Motor neuron (in vitro differentiated cells): ENCODE measurements at places on chromosomes 16 and 17. TPM values are rescaled to one million over a fixed set of nuclear protein-coding genes. Genes with fewer than 3 reads are reported as not detected.

GRCh38 chr16:15856901-15857698 is at the start of gene MYH11:
Gene MYH11, minus strand, starts transcription at chr16:15857028. Its CDS starts 18,776 bp downstream, at chr16:15838252.
- no peak for ATAC-seq

GRCh38 chr16:75188832-75189477 is 18.0 kb downstream of the CTRB2 start:
- ATAC-seq, result no peak

GRCh38 chr17:72515291-72516065 is 394.7 kb downstream of the SOX9 start:
- no peak for ATAC-seq

- no peak for ATAC-seq
Measured at GRCh38 chr17:71530248-71530647, 590.6 kb upstream of the SOX9 start.

DNA sequence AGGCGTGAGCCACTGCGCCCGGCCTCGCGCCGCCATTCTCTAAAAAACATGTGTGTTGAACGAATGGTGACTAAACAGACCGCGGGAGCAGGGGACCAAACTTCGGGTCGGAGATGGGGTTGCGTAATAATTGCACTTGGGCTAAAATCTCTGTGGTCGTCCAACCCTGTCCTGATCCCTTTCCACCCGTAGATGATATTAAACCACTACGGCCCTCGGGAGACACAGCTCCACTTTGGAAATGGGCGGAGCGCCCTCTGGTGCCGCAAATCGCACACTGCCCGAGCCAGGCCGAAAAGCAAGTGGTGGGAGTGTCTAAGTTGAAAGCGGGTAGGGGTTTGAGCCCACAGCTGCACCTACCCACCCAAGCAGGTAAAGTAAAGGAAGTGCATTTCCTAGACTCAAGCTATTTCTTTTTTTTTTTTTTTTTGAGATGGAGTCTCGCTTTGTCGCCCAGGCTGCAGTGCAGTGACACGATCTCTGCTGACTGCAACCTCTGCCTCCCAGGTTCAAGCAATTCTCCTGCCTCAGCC is 17.0 kb downstream of the CAVIN1 start:
- peak; percentile 46 for ATAC-seq

- ATAC-seq, result no peak
Measured at GRCh38 chr17:21843318-21843865, 151.1 kb downstream of the KCNJ18 start.

DNA sequence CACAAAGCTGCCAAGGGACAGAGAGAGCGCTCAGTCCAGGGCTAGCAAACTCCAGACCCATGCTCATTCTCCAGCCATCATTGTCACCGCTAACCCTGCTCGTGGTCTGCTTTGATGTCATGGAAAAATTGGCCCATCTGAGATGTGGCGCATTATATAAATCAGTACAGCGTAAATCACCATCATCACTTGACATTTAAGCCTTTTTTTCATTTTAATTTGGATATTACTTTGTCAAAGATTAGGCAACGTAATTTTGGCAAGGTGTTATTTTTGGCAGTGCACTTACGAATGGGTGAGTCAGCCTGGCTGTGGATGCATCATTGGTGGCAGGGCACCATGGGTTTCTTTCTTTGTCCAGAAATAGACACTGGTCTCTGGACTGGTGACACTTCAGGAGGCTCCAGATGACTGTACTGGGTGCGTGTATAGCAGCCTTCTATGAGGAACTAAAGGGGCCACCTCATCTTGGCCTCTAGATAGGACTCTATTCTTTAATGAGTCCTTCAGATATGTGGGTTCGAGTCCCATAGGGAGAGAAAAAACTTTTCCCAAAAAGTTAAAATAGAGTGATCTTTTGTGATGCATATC is 166.3 kb downstream of the MSI2 start:
- ATAC-seq, result no peak

GRCh38 chr16:58493756-58494431 is 6.0 kb upstream of the NDRG4 start:
- ATAC-seq, result no peak

- ATAC-seq, result peak; percentile 64
Measured at GRCh38 chr17:29179232-29180033, 765 bp downstream of the MYO18A start.

- ATAC-seq, result no peak
Measured at GRCh38 chr17:29504711-29505110, 62.1 kb downstream of the ABHD15 start.

DNA sequence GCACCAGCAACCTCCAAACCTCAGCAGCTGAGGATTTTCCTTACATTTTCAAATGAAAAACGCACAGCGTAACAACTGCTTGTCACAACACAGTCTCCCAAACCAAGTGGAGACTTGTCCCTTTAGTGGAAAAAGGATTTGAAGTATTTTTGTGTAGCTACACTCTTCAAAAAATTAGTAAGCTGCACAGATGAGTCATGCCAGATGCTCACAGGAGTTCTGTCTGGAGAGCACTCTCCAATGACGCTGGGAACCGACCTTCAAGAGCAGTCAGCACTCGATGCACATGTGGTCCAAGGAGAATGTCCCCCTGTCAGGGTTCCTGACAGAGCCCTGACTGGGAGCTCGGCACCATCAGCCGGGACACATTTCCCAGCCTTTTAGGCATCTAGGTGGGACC is 39.8 kb downstream of the MAP1LC3B start:
- ATAC-seq, result no peak

DNA sequence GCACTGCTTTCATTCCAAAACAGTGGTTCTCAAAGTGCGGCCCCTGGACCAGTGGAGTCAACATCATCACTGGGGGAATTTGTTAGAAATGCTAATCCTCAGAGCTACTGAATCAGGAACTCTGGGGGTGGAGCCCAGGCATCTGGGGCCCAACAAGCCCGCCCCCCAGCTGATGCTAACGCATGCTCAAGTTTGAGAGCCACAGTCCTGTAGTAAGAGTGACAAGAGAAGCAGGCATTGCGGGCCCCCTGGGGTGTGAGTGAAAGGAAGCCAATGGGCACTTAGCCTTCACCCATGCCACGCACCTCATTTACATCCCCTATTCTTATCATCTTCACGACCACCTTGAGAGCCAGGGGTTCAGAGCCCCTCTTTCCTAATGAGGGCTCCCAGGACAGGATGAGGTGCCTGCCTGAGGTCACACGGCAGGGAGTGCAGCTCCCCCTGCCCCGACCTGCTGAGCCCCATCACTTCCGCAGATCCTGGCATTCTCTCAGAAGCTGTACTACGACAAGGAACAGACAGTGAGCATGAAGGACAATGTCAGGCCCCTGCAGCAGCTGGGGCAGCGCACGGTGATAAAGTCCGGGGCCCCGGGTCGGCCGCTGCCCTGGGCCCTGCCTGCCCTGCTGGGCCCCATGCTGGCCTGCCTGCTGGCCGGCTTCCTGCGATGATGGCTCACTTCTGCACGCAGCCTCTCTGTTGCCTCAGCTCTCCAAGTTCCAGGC is 9.1 kb downstream of the CA4 start:
- ATAC-seq, result no peak

- ATAC-seq, result no peak
Measured at GRCh38 chr17:75518201-75518600, 1.9 kb downstream of the TSEN54 start.

DNA sequence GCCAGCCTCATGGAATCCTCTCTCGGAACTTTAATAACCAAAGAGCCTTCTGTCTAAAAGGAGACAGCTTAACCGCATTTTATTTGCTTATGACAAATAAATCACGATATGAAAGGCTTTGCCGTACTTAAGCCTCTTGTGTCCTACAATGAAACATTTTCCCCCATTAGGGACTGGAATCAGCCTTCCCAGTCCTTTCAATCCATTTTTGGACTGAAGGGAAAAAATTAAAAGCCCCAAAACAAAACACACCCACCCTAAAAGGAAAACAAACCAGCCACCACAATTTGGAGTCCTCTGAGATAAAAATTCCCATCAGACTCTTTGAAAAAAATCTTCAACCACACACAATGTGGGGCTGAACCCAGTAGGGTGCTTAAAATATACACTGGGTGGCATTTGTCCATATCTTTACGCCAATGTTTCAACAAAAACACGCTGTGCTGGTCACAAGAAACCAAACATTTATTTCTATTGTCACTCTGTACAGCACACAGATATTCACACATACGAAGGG is 3.0 kb downstream of the HOXB4 start:
- ATAC-seq, result no peak

The SMG1 gene
- total RNA-seq, result 42.8 and 61.3 TPM in 2 replicates

The SLC35G6 gene
- 0.50 and 0.73 TPM in 2 replicates for total RNA-seq

The OMG gene
- 1.1 and 1.2 TPM in 2 replicates for total RNA-seq

The ADAD2 gene
- total RNA-seq, result 0.05 and 0.13 TPM in 2 replicates

The CEP295NL gene
- total RNA-seq, result 0.31 and 0.81 TPM in 2 replicates

The CDRT15L2 gene
- total RNA-seq, result not detected in 2 replicates

The LHX1 gene
- total RNA-seq, result 18.8 and 22.7 TPM in 2 replicates

The CES5A gene
- 0.35 TPM in 1 of 2 replicates, not detected in the other for total RNA-seq

The NQO1 gene
- total RNA-seq, result 63.3 and 72.8 TPM in 2 replicates

The ADAMTS18 gene
- total RNA-seq, result not detected in 2 replicates

The TEKT5 gene
- total RNA-seq, result 0.41 and 0.52 TPM in 2 replicates

The CCT6B gene
- total RNA-seq, result 3.7 and 4.5 TPM in 2 replicates

The PIK3R6 gene
- total RNA-seq, result 0.27 TPM in 1 of 2 replicates, not detected in the other
